Cardiac fibroblast (primary cell): ENCODE measurements at places on chromosomes 3 and 15.
A peak's percentile ranks its signal among the peaks of the same experiment; 100 is the strongest.

GRCh38 chr3:56347219-56347871 lies 120.9 kb downstream of the ERC2 start:
- DNase-seq, result peak; percentile 22

GRCh38 chr15:88970232-88970631 lies 57.1 kb upstream of the MFGE8 start:
- no peak for DNase-seq

- DNase-seq, result no peak
Observed at GRCh38 chr15:32091505-32092380, 61.4 kb downstream of the CHRNA7 start.

DNA sequence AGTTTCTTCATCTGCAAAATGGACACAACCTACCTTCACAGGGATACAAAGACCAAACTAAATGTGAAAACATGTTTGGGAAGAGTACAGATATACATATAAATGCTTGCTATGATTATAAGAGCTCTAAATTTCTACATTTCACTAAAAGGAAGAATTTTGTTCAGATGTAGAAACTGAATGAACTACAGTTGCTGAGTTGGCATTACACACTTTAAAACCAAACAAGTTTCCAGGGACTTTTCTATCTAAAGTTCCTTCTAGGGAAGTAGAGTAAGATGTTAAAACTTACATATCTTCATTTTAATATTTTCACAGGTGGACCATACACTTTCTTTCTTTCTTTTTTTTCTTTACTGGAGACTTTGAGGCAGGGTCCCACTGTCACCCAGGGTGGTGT lies 4.6 kb downstream of the AAGAB start:
- DNase-seq, result no peak

DNA sequence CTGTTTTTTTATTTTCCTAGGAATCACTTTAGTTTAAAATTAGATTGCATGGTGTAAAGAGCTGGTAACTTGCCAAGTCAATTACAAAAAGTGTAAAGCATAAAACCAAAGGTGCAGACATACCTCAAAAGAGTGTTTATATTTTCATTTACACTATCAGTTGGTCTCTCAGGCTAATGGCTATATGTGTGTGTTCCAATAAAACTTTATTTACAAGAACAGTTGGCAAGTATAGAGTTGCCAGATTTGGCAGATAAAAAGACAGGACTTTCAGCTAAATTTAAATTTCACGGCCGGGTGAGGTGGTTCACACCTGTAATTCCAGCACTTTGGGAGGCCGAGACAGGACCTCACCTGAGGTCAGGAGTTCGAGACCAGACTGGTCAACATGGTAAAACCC lies 41.1 kb downstream of the HOMER2 start:
- DNase-seq, result no peak

- no peak for DNase-seq
Observed at GRCh38 chr15:72060687-72061250, 57.2 kb downstream of the MYO9A start.

- DNase-seq, result no peak
Observed at GRCh38 chr3:189289251-189289650, 117.5 kb downstream of the TPRG1 start.

DNA sequence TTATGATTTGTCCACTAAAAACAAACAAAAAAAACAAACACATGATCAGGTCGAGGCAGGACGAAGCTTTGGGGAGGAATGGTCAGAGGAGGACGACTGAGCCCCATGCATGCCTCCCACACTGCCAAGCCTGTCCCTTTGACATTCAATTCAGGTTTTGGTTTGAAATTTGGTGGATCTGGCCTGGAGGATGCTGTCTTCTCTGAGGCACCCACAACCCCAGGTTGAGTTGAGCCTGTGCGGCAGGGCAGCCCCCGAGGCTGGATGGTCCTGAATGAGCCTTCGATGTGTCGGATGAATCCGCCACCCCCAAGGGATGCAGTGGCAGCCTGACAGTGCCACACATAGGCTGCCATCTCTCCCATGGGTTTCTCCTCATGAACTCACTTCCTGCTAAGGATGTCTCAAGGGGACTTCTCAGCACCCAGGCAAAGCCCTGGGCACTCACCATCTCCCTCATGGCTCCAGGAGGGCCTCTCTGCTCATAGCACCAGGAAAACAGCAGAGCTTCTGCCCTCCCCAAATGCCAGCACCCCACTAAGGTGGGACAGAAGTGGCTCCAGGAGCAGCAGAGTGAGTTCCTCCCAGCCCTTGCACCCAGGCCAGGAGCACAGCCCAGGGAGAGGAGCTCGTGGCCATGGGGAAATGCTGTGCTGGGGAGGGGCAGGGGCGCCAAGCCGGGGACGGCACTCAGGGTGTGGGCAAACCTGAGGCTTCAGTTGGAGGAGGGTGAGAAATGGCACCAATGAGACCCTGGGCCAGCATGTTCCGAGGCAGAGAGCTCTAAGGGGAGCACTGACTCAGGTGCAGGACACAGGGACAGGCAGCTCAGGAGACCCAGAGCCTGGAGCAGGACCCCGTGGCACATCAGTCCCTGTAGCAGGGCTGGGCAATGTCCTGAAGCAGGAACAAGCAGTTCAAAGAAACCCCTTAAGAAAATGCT lies 18.5 kb downstream of the PRR23E start:
- DNase-seq, result no peak

- peak; percentile 57 for DNase-seq
Observed at GRCh38 chr3:50584391-50584790, 15.1 kb downstream of the HEMK1 start.

DNA sequence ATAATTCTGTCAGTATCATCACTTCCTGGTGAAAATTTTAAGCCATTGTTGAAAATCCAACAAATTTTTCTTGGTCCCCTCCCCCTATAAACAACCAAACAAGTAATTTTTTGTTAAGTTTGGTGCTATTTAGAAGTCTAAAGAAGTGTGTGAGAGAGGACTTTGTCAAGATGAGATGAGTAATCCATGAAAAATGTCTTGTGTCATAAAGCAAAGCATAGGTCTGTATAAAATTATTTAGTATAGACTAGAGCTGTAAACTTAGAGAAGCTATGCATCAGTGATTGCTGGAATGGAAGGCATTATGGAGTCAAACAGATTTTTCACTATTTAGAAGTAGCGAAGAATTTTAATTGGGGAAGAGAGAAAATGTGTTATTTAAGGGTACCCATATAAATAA lies 31.4 kb downstream of the MAPK6 start:
- peak; percentile 57 for DNase-seq

- no peak for DNase-seq
Observed at GRCh38 chr3:122421101-122421500, 5.2 kb upstream of the WDR5B start.

DNA sequence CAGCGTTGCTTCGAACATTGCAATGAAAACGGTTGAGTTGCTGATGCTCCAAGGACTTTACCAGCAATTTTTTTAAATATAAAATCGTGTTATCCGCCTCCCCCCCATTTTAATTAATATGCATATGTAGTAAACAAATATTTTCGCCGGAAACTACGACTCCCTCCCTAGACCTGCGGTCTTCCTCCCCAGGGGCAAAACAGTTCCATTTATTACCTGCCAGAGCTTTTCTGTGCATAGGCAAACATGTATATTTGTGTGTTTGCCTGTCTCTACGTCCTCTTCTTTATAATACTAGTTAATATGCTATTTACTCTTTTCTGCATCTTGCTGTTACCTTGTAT lies 593 bp upstream of the RSL24D1 start:
- DNase-seq, result no peak

- no peak for DNase-seq
Observed at GRCh38 chr3:5657106-5657505, 469.6 kb downstream of the EDEM1 start.

GRCh38 chr15:48595981-48596380 lies 49.5 kb downstream of the FBN1 start:
- DNase-seq, result no peak

DNA sequence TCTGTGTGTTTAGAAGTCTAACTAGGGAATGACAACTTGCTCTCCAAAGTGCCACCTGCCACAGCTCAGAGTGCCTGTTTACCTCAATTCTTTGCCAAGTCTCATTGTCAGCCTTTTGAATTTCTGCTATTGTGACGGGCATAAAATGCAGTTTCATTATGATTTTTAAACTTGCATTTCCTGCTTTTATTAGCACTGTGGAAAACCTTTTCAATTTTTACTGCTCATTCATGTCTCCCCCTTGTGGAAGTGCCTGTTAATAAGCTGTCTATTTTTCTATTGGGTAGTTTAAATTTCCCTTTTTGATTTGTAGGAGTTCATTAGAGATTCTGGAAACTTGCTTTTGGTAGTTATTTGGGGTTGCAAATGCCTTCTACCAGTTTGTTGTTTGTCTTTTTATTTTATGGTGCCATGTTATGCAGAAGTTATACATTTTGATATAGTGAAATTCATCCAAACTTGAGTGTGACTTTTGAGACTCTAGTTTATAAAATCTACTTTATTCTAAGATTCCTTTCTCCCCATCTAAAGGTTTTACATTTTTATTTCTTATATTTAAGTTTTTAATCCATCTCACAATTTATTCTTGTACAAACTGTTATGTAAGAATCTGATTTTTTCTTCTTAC lies 53.9 kb upstream of the FRMD4B start:
- peak; percentile 46 for DNase-seq

DNA sequence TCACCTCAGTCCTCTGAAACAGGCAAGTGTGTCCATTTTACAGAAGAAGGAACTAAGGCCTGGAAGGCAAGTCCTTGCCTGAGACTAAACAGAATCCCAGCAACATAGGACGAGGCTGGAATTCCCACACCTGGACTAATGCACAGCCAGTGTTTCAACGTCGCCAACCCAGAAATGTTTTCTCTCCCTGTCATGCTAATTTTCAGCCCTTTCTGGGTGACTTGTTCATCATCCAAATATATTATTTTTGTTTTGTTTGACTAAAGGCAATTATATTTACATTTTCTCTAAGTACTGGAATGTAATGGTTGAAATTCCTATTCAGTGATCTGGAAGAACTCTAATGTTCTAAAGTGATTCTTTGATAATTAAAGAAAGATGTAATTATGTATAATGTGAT lies 51.8 kb downstream of the BTD start:
- DNase-seq, result no peak

GRCh38 chr3:175238801-175239200 lies 379.7 kb downstream of the NAALADL2 start:
- DNase-seq, result no peak

GRCh38 chr3:60393946-60394345 lies 857.3 kb downstream of the FHIT start:
- no peak for DNase-seq

DNA sequence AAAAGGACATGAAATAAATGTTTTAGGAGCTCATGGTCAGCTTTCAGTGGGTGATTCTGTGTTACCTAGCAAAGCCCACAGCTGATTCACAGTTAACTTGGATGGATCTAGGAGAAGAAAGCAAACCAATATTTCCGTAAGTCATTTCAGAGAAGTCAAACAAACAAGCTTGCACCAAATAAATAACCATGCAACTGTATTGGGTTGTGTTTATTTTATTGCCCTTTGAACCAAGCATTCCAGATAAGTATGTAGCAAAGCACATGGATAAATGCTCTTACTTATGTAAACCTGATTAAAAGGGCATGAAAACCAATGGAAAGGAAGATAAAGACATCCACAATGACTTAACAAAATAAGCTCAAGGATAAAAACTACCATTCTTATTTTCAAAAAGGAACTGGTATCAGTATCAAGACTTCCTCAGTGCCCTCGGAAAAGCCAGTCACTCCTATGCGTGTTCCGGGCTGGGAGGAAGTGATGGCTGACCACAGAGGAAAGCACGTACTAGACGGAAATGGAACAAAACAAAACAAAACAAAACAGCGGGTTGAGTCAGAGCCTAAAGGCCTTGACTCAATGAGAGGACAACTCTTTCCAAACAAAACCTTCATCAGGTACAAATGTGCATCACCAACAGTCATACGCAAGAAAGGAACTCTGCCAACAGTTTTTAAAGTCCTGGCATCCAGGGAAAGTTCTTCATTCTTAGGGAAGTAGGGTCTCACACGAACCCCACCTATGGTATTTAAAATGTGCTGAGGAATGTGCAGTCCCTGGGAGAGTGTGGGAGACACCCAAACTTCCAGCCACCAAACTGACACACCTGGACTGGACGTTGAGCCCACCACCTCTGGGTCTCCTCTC lies 103.3 kb downstream of the SNRK start:
- DNase-seq, result peak; percentile 97

GRCh38 chr15:31567861-31568260 lies 241.2 kb downstream of the KLF13 start:
- DNase-seq, result no peak

DNA sequence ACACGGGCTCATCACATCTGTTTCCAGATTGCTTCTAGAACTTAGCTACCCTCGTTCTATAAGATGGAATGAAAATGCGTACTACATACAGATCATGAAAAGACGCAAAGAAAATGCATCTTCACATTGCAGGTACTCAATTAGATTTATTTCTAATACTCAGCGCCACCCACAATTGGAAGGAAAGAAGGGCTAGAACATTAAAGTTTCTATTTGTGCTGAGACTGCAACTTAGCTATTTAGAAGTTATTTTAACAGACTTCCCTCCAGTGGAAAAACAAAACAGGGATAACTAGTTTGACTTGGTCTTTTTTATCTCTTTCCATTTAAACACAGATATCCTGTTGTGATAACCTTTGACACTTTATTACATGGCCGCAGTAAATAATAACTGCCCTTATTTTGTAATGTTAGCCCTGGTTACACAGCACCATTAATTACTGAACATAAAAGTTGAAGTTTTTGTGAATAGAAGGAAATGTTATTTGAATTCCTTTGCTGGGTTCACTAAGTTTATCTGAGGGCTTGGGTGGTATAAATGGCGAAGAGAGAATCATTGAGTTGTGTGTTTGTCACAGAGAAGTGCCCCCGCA lies 86.9 kb upstream of the SLC25A26 start:
- DNase-seq, result no peak

GRCh38 chr15:101349047-101349951 lies 54.3 kb upstream of the SNRPA1 start:
- DNase-seq, result peak; percentile 41

DNA sequence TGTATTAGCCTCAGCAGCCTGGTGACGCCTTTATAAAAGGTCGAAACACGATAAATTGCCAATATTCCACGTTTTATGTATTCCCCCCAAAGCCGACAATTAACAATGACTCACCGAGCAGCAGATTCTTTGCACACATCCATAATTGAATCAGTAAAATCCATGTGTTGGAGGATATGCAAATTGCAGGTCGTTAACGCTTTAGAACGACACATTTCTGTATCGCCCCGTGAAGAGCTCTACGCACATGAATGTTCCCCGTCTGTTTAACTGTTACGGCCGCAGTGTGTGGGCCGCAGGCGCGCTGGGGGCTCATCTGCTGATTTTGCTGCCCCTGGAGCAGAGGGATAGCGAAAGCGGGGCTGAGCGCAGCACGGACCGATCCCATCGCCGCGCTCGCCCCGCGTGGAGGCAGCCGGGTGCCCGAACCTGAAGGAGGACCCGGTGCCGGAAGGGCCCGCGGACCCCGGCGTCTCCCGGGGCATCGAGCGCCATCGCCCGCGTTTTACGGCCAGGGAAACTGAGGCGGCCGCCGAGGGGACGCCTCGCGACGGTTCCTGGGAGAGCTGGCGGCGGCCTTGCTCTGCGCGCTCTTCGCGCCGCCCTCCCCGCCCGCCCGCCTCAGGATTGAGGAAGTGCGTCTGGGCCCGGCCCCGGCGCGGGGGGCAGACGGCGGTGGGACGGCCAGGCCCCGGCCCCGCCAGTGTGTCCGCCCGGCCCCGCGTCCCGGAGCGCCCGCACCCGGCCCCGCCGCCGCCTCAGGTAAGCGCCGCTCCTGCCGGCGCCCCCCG lies at the start of gene LRRK1:
LRRK1 (plus strand) TSS at position 668 of the 791 bp plus-strand sequence. CDS start 5,276 bp downstream, outside the sequence.
- peak; percentile 61 for DNase-seq

GRCh38 chr3:160210799-160211221 lies 14.4 kb upstream of the C3orf80 start:
- peak; percentile 87 for DNase-seq
